ENCODE measurements at places on chromosomes 5 and 9. TPM values are rescaled to one million over a fixed set of nuclear protein-coding genes. Genes with fewer than 3 reads are reported as not detected.

GRCh38 chr9:90966031-90966290 is 164.3 kb downstream of the SYK start:
- no peaks in the 10 kb centered on the region for H3K27me3 ChIP-seq
- peaks cover 27% of the 10 kb centered on the region for H3K4me1 ChIP-seq
- peak; percentile 4 for DNase-seq

DNA sequence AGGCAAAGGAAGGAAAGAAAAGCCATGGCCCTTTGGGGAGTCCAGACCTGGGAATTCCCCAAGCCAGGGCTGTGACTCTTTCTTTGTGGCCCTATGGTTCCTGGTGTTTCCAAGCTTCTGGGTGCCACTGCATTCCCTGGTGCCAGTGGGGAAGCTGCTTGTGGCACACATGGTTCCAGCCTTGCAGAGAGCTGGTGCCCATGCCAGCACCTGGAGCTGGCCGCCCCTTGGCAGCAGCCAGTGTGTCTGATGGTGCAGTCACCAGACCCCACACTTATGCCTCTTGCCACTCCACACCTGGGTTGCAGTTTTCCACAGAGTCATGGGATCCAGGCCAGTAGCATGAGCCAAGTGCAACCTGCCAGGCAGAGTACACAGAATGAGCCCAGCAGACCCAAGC is 1495.3 kb upstream of the NUDT12 start:
- no peaks in the 10 kb centered on the region for H3K4me1 ChIP-seq
- DNase-seq = no peak
- H3K4me3 ChIP-seq = no peak overlapping the region
- H3K27ac ChIP-seq = no peak overlapping the region
- H3K27me3 ChIP-seq = no peaks in the 10 kb centered on the region
- H3K36me3 ChIP-seq = no peaks in the 10 kb centered on the region

DNA sequence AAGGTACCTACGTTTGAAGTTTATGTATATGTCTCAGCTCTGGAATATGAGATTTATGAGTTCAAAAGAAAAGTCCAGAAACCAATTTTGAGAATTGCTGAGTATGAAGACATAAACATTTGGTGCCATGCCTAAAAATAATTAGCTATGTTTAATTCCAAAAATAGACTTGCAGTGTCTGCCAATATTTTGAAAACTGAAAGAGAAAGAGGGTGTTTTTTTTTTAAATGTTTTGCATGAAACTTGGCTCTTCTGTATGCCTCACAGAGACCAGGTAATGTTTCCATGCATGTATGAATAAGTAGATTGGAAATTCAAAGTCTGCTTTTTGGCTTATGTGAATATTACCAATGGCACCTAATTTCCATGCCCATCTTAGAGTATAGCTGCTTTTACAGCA is 634.4 kb upstream of the C9orf72 start:
- H3K4me3 ChIP-seq = no peak overlapping the region
- H3K36me3 ChIP-seq = no peaks in the 10 kb centered on the region
- no peak for DNase-seq
- no peak overlapping the region for H3K27ac ChIP-seq
- H3K27me3 ChIP-seq = no peaks in the 10 kb centered on the region

GRCh38 chr9:104774831-104775573 is 11.1 kb downstream of the NIPSNAP3B start:
- H3K27me3 ChIP-seq = no peaks in the 10 kb centered on the region
- H3K4me1 ChIP-seq = no peaks in the 10 kb centered on the region
- DNase-seq = no peak
- no peak overlapping the region for H3K4me3 ChIP-seq
- H3K27ac ChIP-seq = no peak overlapping the region

DNA sequence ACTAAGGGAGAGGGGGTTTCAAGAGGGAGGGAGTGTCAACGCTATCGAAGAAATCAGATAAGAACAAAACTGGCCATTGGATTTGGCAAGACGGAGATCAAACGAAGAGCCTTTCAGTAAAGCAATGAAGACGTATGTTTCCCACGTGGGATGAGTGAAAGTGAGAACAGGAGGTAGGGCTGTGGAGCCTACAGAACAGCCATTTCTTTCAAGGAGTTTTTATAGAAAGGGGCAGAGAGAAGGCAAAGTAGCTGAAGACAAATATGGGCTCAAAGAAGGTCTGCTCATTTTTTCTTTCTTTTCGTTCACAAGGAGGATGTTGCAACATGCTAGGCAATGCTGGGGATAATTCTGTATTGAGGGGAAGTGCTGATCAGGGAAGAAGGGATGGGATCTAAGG is 98.3 kb downstream of the SUSD1 start:
- no peak for DNase-seq
- no peaks in the 10 kb centered on the region for H3K27me3 ChIP-seq
- H3K4me3 ChIP-seq = no peak overlapping the region
- H3K36me3 ChIP-seq = no peaks in the 10 kb centered on the region
- H3K4me1 ChIP-seq = peaks cover 14% of the 10 kb centered on the region
- H3K27ac ChIP-seq = no peak overlapping the region

DNA sequence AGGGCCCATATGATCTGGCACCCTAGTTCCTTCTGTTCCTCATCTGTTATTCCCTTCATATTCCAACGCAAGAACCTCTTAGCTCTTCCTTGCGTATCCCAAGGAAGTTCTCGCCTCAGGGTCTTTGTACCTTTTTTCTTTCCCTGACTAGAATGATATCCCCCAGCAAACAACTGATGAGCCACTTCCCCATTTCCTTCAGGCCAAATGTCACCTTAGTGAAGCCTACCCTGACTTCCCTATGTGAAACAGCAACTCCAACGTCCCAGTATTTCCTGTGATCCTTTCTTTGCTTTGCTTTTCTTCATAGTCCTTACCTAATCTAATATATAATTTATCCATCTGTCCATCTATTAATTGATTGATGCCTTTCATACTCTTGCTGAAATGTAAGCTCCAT is 47.9 kb downstream of the ERCC8 start:
- no peak for DNase-seq
- H3K4me3 ChIP-seq = no peak overlapping the region
- no peaks in the 10 kb centered on the region for H3K4me1 ChIP-seq
- no peaks in the 10 kb centered on the region for H3K36me3 ChIP-seq

DNA sequence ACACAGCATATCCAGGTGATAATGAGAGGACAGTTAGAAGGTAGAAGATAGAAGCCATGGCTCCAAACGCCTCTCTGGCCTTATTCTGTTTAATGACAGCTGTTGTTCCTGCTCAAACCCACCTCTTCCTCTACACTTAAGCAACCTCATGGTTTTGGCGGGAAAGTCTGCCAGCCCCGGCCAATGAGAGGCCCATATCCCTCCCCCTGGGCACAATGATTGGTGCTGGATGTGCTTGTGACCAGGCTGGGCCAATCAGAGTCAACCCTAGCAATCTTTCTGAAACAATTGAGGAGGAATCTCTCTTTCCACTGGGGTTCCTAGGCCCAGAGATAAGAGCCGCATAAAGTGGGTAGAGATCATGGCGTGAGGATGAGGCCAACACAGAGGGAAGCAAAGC is 4.8 kb upstream of the GFI1B start:
- no peaks in the 10 kb centered on the region for H3K36me3 ChIP-seq
- no peaks in the 10 kb centered on the region for H3K4me1 ChIP-seq
- peaks cover 4% of the 10 kb centered on the region for H3K27me3 ChIP-seq
- no peak overlapping the region for H3K4me3 ChIP-seq
- DNase-seq = no peak

GRCh38 chr9:28045051-28045450 is 471.8 kb upstream of the C9orf72 start:
- H3K27me3 ChIP-seq = peaks cover 33% of the 10 kb centered on the region
- no peak overlapping the region for H3K4me3 ChIP-seq
- H3K4me1 ChIP-seq = no peaks in the 10 kb centered on the region
- no peak for DNase-seq
- H3K27ac ChIP-seq = no peak overlapping the region

DNA sequence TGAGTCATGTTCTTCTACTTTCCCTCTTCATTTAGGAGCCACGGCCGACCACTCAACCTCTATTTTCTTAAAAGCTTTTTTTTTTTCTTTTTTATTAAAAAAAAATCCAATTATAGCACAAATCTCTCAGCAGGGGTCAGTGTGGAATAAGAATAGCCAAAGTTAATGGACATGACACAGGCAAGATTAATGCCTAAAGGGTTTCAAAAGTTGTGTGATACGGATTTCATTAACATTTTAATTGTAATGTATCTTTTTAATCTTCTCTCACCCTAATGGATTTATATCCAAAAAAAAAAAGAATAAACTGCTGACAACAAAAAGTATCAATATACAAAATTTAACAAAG is 5.4 kb downstream of the NACC2 start:
- no peaks in the 10 kb centered on the region for H3K27me3 ChIP-seq
- no peaks in the 10 kb centered on the region for H3K36me3 ChIP-seq
- no peak overlapping the region for H3K4me3 ChIP-seq
- H3K27ac ChIP-seq = no peak overlapping the region

OR1L8 gene
- total RNA-seq = not detected

NUTM2G gene
- total RNA-seq = not detected

FOXD4L4 gene
- not detected for total RNA-seq

AIF1L gene
- 27.0 TPM for total RNA-seq
